ENCODE measurements at places on chromosomes 1 and 21. TPM values are rescaled to one million over a fixed set of nuclear protein-coding genes. Genes with fewer than 3 reads are reported as not detected.

The PTCH2 gene
- 0.11 TPM for polyA plus RNA-seq

The RRP1 gene
- polyA plus RNA-seq: 17.6 TPM

- H3K27ac ChIP-seq: no peak overlapping the region
- peaks cover 28% of the 10 kb centered on the region for H3K27me3 ChIP-seq
- peak; percentile 9 for DNase-seq
- H3K4me1 ChIP-seq: peaks cover 7% of the 10 kb centered on the region
Measured at GRCh38 chr1:212479188-212479587, 46.5 kb downstream of the NENF start.

DNA sequence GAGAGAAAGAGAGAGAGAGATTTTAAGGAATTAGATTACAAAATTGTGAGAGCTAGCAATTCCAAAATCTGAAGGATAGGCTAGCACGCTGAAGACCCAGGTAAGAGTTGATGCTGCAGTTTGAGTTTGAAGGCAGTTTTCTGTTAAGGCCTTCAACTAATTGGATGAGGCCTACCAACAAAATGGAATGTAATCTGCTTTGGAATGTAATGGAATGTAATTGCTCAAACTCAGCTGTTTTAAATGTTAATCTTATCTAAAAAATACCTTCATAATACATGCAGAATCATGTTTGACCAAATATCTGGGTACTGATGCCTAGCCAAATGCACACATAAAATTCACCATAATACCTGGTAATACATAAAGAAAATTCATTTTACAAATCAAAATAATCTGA lies 976.1 kb downstream of the LTN1 start:
- peaks cover 3% of the 10 kb centered on the region for H3K4me1 ChIP-seq
- H3K27me3 ChIP-seq: no peaks in the 10 kb centered on the region
- no peak for DNase-seq
- H3K4me3 ChIP-seq: no peak overlapping the region
- no peak overlapping the region for H3K27ac ChIP-seq

- no peaks in the 10 kb centered on the region for H3K36me3 ChIP-seq
- peak overlapping the region; percentile 96 for H3K4me3 ChIP-seq
- no peaks in the 10 kb centered on the region for H3K27me3 ChIP-seq
- no peaks in the 10 kb centered on the region for H3K4me1 ChIP-seq
Measured at GRCh38 chr1:26169198-26169554, 413 bp upstream of the C1orf232 start.

DNA sequence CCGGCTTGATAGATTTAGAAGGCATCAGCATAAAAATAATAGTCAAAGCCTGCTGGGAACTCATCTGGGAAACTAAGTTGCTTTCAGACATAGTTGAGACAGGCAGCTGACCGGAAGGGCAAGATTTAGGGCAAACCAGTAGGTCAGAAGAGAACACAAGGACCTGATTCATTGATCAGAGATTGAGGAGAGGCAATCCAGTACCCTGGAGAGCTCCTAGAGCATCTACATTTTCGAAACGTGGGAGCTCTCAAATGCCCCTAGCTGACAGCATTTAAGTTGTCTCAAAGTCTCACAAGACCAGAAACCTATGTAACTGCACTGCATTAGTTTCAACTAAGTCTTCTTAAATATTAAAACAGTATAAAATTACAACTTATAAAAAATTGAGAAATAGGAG lies 22.9 kb upstream of the MTF2 start:
- peaks cover 4% of the 10 kb centered on the region for H3K27me3 ChIP-seq
- DNase-seq: peak; percentile 55
- no peak overlapping the region for H3K27ac ChIP-seq
- no peaks in the 10 kb centered on the region for H3K4me1 ChIP-seq
- no peak overlapping the region for H3K4me3 ChIP-seq

DNA sequence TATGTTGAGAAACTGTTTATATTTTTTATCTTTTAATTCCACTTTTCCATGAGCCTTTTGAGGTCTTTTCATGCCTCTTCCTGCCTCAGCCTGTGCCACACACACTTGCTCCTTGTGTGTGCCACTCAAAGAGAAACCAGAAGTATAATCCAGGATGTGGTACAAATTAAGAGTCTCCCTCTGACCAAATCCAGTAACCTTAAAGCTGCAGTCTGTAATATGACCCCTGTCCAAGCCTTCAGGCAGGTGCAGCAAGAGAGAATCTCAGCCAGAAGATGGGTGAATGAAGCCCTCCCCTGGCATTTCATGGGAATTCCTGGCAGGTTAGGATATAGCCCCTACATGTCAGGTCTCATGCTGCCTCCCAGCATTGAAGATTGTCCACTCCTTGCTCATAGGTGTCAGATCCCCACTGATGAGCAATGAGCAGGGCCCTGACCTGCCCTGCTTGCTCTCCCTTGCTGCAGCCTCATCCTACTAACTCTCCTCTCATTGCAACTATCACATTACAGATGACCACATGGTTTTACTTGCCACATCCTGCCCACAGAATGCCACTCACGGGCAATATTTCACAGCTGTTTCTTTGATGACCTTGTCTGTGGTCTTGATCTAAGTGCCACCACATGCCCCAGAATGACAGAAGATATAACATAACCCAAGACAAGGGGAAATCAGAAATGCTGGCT lies 169.3 kb downstream of the SEC16B start:
- no peak overlapping the region for H3K27ac ChIP-seq
- no peaks in the 10 kb centered on the region for H3K4me1 ChIP-seq
- H3K4me3 ChIP-seq: no peak overlapping the region
- H3K36me3 ChIP-seq: no peaks in the 10 kb centered on the region
- peaks cover 29% of the 10 kb centered on the region for H3K27me3 ChIP-seq

GRCh38 chr1:148386617-148387016 lies 96.5 kb downstream of the PPIAL4G start:
- no peaks in the 10 kb centered on the region for H3K27me3 ChIP-seq
- no peaks in the 10 kb centered on the region for H3K4me1 ChIP-seq
- no peak overlapping the region for H3K27ac ChIP-seq
- no peak for DNase-seq

Data from GM23248 (cell line).